ENCODE measurements at places on chromosomes 6 and 20.

DNA sequence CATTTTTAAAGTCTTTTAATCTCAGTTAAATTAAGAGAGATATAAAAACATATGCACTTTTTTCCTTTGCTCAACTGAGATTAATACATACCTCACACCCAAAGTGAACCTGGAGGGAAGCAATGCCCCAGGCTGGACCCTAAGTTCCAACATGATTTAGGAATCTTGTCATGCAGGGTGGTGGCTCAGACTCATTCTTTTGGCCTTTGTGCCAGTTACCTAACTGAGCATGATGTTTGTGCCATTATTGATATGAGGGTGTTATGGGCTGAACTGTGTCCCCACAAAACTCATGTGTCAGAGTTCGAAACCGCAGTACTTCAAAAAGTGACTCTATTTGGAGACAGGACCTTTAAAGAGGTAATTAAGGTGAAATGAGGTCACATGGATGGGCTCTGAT, 188.0 kb downstream of the ARHGAP18 start:
- DNase-seq, result no peak

DNA sequence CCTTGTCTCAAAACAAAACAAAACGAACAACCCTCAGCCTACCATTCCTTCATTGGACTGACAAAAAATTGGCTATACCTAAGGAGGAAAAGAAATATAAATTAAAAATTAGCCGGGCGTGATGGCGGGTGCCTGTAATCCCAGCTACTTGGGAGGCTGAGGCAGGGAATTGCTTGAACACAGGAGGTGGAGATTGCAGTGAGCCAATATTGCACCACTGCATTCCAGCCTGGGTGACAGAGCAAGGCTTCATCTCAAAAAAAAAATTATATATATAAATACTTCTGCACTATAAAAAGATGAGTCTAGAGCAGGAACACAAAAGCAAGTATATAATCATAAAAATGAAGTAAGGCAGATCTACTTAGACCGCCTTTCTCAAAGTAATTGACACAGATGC, 109.8 kb downstream of the CRYBG1 start:
- no peak for DNase-seq

GRCh38 chr6:48388044-48388443, 277.0 kb upstream of the PTCHD4 start:
- no peak for DNase-seq

GRCh38 chr6:3813150-3813780, 35.9 kb upstream of the FAM50B start:
- no peak for DNase-seq

GRCh38 chr20:62141043-62141396, 2.2 kb downstream of the PSMA7 start:
- no peak for DNase-seq

- DNase-seq, result no peak
These were observed 137.0 kb downstream of the NRN1 start for GRCh38 chr6:5869676-5870075.

GRCh38 chr20:41650231-41650948, 32.2 kb upstream of the CHD6 start:
- DNase-seq, result no peak

GRCh38 chr6:105452376-105452775, 49.5 kb upstream of the PREP start:
- no peak for DNase-seq

DNA sequence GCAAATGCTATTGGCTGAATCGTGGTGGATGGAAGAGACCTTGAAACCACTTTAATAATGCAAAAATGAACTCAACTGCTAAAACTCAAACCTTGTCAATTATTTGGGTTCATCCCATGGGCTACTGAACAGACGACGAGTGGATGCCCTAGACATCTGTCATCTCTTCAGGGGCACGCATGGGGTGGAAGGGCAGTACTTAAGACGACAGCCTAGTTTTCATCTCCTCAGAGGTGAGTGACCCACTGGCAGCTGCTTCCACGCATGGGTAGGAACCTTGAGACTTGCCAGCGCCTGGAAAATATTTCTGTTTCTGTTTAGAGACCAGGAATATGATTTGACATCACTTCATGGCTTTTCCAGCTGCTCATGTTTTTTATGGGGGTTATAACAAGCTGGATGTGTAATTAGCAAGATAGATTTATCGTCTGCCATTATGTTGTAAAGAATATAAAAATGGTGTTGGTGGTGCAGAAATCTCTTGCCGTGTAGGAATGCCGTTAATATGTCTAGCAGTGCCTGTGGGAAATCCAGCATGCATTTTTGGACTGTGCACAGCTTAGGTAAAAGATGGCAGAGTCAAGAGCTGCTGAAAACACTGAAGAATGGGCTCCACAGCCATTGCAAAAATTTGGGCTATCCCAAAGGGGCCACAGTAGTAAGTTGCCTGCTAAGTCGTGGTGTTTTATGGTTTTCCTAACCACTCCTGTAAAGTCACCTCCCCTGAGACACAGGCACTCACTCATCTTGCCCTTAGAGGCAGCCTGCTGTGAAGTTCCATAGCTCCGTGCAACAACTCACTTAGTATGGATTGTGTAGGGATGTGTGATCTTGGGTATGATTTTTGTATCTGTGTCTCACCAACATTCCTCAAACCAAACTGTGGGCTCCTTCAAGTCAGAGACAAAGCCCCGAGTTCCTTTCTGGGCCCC, 203.3 kb downstream of the EYA2 start:
- DNase-seq, result no peak

GRCh38 chr6:138797806-138798446, 2.0 kb downstream of the ECT2L start:
- no peak for DNase-seq

GRCh38 chr6:64591676-64592036, 956.1 kb downstream of the PHF3 start:
- no peak for DNase-seq

DNA sequence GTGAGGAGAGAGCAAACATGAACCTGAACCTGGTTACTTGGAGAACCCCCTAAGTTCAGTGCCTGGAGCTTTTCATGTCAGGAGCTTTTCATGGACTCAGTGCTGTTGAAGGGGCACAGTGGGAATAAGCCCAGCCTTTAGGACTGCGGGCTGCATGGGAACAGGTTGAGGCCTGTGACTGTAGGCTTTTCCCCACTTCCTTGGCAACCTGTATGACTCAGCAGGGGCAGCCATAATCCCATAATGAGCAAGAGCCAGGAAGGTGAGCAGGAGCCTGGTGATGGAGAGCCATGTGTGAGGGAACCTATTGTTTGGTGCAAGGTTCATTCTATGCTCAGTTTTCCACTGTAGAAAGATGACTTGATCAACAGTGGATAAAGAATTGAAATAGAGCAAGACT, 23.4 kb downstream of the MEP1A start:
- DNase-seq, result no peak

GRCh38 chr6:42493914-42494539, 42.3 kb upstream of the TRERF1 start:
- DNase-seq, result no peak

GRCh38 chr20:34085544-34086040, 26.5 kb downstream of the EIF2S2 start:
- DNase-seq, result no peak

DNA sequence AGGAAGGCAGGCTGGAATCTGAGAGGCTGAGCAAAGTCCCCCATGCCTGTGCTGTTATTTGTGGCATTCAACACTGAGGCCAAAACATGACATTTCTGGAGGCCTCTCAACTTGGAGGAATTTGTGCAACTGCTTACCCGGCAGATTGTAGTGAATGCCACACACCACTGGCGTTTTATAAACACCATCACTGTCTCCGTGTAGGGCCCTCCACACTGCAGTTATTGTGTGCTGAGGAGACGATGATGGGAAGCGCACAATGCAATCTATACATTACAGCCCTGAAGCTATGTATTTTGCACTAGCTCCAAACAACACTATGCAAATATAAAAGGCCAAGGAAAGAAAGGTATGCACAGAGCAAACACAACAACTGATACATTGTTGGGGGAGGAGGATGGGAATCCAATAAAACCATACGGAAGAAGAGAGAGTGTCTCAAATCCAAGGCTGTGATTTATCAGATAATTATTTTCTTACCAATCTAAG, 106.5 kb downstream of the SMLR1 start:
- DNase-seq, result no peak

DNA sequence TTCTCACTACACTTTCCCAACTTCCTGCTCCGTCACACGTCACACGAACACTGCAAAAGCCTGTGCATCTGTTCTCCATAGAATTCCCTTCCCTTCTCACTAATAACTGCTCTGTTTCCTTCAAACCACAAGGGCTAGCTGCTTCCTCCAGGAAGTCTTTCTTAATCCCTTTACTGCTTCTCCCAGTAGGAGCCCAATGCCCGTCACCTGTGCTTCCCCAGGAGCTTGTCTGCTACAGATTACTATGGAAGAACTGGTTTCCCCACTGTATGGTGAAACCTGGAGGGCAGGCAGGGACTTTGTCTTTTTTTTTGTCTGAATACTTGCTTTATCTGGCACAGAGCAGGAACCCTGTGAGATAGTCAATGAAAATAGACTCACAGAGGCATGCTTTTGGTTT, 444.7 kb upstream of the MAP3K7 start:
- DNase-seq, result no peak

Data from CD8-positive, alpha-beta T cell (primary cell).